ENCODE measurements at places on chromosomes 2 and 18.

DNA sequence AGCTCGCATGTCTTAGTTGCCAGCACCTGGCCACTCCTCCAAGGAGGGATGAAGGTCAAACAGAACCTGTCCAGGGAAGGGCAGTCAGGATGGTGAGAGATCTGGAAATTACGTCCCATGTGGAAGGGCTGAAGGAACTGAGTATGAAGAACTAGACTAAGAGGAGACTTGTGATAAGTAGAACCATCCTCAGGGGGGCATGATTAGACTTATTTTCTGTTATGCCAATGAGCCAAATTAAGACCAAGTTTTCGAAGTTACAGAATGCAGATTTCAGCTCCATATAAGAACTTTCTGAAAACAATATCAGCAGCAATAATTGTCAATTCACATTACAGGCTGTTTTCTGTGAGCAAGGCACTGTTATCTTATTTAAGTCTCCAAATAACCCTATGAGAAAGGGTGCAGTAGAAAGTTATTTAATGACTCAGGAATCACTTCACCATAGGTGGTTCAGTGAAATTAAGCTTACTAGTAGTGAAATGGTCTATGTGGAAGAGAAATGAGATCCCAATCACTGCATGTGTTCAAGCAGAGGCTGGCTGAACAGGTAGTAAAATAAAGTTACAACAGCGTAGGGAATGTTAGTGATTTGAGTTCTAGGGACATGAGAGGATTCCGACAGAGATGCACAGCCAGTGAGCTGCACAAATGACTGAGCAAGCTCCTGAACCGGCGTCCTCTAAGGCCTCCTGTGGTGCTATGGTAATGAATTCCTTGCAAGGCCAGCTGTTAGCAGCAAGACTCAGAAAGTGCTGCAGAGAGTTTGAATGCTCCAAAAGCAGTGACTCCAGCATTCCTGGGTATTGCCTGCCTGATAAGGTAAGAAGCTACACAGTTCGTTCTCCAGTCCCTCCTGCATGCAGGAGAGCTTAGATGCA lies 4.5 kb upstream of the DYM start:
- no peaks in the 10 kb centered on the region for H3K27me3 ChIP-seq
- DNase-seq, result no peak
- H3K36me3 ChIP-seq, result no peaks in the 10 kb centered on the region
- no peak overlapping the region for H3K27ac ChIP-seq
- no peak overlapping the region for H3K4me3 ChIP-seq

DNA sequence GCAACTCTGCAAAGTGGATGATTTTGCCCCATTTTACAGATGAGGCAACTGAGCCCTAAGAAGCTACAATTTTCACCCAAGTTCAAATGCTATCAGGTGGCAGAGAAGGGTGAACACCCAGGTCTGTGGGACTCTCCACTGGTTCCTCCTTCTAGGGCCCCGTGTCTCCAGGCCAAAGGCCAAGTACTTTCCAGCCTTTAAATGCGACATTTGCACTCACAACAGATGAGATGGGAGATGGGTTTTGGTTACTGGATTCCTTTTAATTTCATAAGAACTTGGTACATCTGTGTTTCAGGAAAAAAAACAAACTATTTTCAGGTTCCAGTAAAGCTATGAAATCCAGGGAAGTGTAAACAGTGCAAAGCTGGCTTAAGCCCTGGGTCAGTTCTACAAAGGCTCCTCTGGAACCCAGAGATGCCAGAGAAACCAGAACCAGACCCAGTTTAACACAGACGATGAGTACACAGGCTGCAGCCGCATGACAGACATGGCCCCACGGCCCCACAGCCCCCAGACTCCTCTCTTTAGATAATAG lies 361.7 kb downstream of the ANAPC1 start:
- H3K36me3 ChIP-seq, result no peaks in the 10 kb centered on the region
- no peak overlapping the region for H3K4me3 ChIP-seq
- no peaks in the 10 kb centered on the region for H3K27me3 ChIP-seq
- DNase-seq, result no peak
- H3K4me1 ChIP-seq, result no peaks in the 10 kb centered on the region

DNA sequence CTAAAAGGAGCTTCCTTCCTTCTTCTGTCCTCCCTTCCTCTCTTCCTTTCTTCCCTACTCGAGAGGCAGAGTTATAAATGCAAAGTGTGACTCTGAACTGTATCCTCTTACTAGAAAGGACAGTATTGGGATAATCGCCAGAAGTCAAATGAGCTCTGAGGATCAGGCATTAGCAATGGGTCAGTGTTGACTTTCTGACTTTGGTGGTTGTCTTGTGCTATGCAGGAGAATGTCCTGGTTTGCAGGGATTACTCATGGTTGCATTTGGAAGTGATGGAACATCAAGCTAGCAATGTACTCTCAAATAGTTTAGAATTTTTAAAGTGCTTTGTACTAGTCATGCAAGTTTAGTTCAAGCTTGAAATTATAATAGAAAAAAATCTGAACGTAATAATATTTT lies 115.6 kb downstream of the TXNL1 start:
- DNase-seq, result no peak
- no peak overlapping the region for H3K27ac ChIP-seq
- no peaks in the 10 kb centered on the region for H3K36me3 ChIP-seq
- no peaks in the 10 kb centered on the region for H3K27me3 ChIP-seq

DNA sequence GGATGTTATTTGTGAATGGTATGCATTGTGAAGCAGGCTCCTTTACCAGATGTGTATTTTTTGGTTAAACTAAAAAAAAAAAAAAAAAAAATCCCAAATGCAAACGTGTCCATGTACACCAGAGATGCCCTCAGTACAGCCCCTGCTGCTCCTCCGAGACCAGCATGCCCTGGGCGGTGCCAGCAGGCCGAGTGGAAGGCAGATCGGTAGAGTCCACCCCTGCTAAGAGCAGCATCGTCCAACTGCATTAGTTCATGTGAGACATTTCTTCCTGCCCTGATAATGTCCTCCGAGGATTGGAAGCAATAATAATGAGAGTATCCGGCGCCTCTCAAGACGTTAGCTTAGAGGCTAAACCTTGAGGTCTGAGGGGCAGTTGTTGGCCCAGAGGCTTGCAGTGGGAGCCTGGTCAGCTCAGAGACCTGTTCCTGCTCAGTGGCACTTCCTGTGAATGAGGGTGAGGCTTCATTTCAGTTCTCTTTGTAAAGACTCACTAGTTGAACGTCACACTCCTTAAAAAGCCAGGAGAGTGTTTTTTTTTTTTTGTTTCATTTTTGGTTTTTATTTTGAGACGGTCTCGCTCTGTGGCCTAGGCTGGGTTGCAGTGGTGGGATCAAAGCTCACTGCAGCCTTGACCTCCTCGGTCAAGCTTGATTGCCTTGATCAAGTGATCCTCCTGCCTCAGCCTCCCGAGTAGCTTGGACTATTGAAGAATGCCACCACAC lies 5.6 kb downstream of the SLC66A3 start:
- DNase-seq, result no peak
- H3K27ac ChIP-seq, result no peak overlapping the region
- H3K4me1 ChIP-seq, result peaks cover 21% of the 10 kb centered on the region
- no peaks in the 10 kb centered on the region for H3K27me3 ChIP-seq
- no peaks in the 10 kb centered on the region for H3K36me3 ChIP-seq

DNA sequence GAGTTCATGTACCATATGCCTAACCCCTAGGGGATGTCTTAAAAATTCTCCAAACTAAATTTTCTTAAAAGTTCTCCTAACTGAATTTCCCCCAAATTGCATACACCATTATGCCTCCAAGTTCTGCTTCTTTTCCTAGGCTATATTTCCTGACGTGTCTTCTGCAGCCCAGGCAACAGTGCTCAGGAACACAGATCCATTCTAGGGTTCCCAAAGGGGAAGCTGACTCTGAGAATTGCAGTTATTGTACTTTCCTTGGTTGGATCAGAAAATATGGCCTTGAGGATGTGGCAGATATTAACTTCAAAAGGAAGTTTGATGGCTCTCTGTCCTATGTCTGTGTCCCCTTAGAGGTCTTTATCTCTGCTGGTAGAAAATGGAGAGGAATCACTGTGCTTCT lies 124.3 kb downstream of the TMEM17 start:
- no peak for DNase-seq
- no peaks in the 10 kb centered on the region for H3K27me3 ChIP-seq
- H3K4me1 ChIP-seq, result no peaks in the 10 kb centered on the region
- H3K27ac ChIP-seq, result no peak overlapping the region
- H3K36me3 ChIP-seq, result no peaks in the 10 kb centered on the region
- H3K4me3 ChIP-seq, result no peak overlapping the region

DNA sequence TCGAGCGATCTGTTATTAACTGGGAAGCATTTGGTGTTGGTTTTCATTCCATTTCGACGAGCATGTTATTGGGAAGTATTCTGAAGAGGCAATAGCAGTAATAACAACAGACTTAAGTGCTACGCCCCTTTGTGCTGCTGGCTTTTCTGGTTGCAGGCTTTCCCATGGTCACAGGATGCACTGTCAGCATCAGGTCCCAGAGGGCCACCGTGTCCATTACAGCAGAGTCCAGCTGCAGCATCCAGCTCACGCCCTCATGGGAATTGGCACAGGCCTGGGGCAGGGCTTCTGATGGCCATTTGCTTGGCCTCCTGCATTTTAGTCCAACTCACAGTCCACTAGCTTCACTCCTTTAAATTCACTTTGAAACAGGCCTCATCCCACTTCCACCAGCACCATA lies 44.4 kb downstream of the BCL2L11 start:
- H3K27me3 ChIP-seq, result no peaks in the 10 kb centered on the region
- H3K4me1 ChIP-seq, result peaks cover 4% of the 10 kb centered on the region
- no peaks in the 10 kb centered on the region for H3K36me3 ChIP-seq
- H3K27ac ChIP-seq, result no peak overlapping the region

GRCh38 chr18:53843113-53843760 lies 381.2 kb downstream of the MBD2 start:
- no peak overlapping the region for H3K27ac ChIP-seq
- no peak for DNase-seq
- no peak overlapping the region for H3K4me3 ChIP-seq
